ENCODE measurements at places on chromosomes 5 and 9.

DNA sequence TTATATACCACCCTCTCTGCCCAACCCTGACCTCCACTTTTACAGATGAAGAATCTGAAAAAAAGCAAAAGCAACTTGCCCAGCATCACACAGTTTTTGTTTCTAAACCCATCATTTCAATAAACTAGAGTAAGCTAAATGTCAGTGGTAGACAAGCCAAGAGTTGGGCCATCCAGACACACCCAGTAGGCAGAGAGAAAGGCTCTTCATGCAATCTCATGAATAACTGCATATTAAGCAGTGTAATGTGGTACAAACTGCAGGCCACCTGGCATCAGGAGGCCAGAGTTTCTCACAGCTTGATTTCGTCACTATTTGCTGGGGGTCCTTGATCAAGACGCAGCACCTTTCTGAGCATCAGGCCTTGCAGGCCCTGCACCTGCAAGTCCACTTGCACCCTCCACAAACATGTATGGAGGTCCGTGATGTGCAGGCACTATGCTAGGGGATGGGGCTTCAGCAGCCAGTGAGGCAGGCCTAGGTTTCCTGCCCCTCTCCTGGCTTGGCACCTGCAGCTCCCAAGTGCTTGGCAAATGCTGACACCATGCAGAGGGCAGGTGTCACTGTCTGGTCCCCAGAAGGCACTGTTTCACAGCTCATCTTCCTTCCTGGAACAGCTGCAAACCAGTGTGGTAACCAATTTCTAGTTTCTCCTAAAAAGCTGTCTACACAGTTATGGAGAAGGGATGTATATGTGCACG is 29.8 kb downstream of the ADAM19 start:
- no peak for DNase-seq

GRCh38 chr5:68949256-68949655 is 144.6 kb upstream of the SLC30A5 start:
- DNase-seq = no peak

- DNase-seq = no peak
These were observed 22.2 kb downstream of the MROH2B start for GRCh38 chr5:41048986-41049385.

GRCh38 chr9:127506814-127507750 is 55.8 kb downstream of the LRSAM1 start:
- no peak for DNase-seq

GRCh38 chr5:157989296-157989695 is 130.4 kb upstream of the CLINT1 start:
- no peak for DNase-seq

DNA sequence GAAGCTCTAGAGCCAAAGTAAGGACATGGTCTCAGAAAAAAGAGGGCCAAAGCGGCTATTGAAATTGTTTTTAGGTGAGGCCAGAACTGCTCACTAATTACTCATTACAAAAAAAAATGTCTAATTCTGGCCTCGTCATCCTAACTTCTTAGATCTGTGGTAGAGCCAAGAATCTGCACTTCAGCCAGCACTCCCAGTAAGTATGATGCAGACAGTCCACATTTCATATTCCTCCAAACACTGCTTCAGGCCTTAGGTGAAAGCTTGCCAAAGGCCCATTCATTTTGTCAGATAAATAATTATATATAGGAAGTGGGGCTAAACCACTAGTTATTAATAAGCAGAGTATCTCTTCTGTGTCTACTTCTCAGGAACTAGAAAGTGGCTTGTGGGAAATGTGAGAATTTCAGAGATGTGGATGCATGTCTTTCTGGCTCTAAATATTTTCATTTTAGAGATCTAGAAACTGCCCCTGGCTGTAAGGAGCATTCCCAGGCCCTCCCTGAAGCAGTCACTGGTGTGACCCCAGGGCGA is 554.0 kb downstream of the TLE4 start:
- DNase-seq = no peak

DNA sequence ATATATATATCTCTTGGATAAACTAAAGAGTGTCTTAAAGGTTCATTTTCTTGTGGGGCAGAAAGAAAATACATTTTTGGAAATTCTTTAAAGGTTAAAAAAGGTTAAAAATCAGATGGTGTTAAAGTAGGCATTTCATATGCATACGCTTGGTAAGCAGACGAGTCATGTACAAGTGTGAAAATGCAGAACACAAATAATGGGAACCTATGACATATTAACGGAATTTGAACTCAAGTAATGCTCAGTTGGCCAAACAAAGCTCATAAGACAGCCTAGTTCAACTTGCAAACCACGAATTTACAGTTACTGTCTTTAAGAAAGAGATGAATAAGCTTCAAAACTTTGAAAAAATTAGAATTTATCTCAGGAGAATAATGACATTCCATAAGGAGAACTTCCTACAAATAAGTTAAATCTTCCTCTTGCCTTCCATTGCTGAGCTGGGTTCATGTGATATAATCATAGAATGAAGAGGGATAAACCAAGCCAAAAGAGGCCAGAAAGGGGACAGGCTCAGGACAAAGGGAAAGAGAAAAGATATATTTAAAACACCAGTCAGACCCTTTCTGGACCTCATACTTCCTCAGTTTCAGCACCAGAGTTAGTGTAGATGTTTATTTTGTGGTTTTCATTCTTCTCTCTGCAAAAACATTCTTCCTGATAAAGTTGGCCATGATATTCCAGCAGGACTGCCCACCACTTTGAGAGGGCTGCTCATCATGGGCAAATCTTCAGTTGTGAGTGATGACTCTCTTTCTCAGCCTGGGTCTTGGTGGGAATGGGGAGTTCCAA is 256.7 kb upstream of the CD180 start:
- no peak for DNase-seq

DNA sequence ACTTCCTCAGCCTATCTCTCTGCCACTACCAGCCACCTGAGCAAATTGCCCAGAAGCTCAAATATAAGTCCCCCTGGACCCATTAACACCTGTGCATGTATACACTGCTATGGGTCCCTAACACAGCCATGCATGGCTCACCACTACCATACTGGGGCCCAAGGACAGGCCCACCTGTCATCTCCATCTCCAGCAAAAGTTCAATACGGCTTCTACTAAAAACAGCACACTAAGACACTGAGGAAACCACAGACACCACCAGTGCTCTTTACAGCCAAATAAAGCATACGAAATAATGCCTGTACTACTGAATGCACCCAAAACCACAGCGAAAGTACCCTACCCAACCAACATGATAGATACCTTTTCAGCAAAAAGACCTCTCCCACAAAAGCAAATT is 85.6 kb upstream of the GHR start:
- no peak for DNase-seq

DNA sequence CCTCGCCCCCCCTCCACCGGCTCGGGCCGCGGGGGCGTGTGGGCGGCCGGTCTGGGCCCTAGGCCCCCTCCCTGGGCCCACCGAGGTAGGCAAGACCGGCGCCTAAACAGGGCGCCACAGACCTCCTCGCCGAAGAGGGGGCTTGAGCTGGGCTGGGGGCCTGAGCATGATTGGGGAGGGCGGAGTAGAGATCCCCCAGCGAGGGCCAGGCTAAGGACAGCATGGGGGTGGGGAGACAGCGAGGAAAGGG is 108.9 kb downstream of the PSD2 start:
- DNase-seq = no peak

GRCh38 chr9:91039125-91039834 is 237.7 kb downstream of the SYK start:
- no peak for DNase-seq

- no peak for DNase-seq
These were observed 954 bp downstream of the TBCA start for GRCh38 chr5:77774981-77775789.

DNA sequence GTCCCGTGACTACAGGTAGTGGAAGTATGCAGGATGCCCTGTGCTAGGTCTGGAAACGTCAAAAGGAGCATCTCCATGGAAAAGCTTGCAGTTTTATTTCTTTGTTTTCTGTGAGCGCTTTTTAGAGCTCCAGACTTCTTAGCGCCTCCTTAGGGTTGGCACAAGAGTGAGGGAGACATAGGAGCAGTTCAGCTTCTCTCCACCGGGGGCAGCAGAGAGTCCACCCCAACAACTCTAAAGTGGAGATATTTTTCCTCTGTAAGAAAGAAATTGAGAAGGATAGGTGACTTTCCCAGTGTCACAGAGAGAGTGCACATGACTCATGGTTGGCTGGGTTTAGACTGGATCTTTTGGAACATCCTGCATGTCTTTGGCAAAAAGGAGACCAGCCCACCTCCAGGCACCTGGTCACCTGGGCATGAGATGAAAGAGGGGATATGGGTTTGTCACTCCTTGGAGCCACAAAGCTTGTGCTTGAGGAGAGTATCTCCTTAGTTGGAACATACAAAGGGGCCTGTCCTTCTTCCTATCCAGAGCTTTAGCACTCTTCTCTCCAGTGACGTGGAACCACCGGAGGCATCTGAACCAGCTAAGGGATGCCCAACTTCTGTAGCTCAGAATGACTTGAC is 637.7 kb downstream of the SEMA5A start:
- DNase-seq = no peak

DNA sequence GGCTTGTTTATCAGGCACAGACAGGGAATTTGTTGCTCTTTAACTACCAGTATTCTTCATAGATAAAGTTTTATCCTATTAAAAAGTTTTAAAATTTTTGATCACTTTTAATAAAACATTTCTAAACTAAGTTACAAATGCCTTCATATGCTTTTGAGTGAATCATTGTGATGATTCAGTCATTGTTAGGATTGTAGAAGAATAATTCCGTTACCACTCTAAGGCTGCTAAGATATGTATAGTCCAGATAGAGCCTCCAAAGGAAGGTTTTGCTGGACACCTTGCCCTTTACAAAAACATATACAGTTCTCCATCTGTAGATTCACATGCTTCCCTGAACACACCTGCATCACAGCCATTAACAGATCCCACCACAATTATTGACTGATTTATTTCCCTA is 233.7 kb downstream of the SPOCK1 start:
- no peak for DNase-seq

DNA sequence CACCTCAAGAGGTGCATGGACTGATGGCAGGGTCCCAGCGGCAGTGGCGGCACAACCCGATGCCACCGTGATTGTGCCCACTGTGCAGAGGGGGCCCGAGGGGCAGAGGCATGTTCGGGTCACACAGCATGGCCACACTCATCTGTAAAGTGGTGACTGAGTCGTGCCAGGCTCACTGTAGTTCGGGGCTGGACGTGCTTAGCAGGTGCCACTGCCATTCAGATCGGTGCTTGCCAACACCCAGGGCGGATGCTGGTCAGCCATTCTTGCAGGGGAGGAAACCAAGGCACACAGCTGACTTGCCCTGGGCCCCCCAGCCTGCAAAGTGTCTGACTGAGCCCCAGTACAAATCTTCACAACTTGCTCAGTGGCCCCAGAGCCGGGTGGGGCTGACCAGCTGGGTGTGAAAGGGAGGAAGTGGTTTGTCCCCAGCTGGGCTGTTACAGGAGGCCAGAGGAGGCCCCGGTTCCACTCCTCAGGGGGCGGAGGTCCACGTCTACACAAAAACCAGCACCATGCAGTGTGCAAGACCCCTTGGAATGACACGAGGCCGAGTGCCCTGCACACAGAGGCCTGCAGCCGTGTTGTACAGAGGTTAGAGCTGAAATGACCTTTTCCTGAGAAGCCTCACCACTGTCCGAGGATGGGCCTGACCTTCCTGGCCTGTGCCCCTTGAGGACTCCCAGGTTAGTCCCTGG is 17.9 kb downstream of the FGD3 start:
- no peak for DNase-seq

GRCh38 chr5:66438087-66438486 is 158.1 kb upstream of the MAST4 start:
- DNase-seq = no peak

GRCh38 chr9:129806061-129806460 is 3.1 kb downstream of the TOR1B start:
- no peak for DNase-seq
